Activated naive CD4-positive, alpha-beta T cell treated with anti-CD3 and anti-CD28 coated beads for 36 hours (primary cell): ENCODE measurements at places on chromosomes 7 and 10.

- DNase-seq: no peak
Measured at GRCh38 chr7:44277391-44277790, 48.0 kb downstream of the CAMK2B start.

- DNase-seq: no peak
Measured at GRCh38 chr10:12981570-12981969, 19.9 kb downstream of the CCDC3 start.

DNA sequence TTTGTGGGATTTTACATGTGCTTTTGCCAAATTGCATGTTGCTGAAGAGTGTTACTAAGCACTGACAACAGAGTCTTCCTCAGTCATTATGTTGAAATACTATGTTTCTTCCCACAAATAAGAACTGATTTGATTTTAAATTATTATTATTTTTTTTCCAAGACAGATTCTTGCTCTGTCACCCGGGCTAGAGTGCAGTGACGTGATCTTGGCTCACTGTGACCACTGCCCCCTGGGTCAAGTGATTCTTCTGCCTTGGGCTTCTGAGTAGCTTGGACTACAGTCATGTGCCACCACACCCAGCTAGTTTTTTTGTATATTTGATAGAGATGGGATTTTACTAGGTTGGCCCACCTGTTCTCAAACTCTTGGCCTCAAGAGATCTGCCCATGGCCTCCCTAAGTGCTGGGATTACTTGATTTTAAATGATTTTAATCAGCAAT is 42.3 kb downstream of the MINPP1 start:
- no peak for DNase-seq

DNA sequence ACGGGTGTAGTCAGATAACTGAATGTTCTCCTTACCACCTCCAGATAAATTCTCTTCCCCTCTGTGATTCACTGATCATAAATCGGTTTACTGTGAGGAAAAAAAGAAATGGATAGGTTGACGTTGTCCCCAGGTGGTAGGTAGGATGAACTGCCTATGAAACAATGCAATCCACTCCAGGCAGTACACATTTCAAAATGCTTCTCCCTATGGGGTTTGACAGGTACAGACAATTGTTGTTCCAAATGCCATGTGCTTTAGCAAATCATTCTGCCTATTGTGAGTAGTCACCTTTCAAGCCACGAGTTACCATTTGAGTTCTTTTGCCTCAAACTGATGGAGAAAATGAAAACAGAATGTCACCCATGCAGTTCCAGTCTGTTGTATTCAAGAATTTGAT is 21.8 kb downstream of the VIM start:
- DNase-seq: no peak

- DNase-seq: no peak
Measured at GRCh38 chr7:18555120-18555519, 59.6 kb downstream of the HDAC9 start.

GRCh38 chr10:49008505-49009198 is 69.0 kb upstream of the LRRC18 start:
- DNase-seq: no peak

- no peak for DNase-seq
Measured at GRCh38 chr7:45910855-45911254, 10.2 kb downstream of the IGFBP3 start.

- no peak for DNase-seq
Measured at GRCh38 chr10:23047201-23048050, 48.0 kb upstream of the MSRB2 start.

- DNase-seq: peak; percentile 17
Measured at GRCh38 chr7:107890493-107890961, 456 bp upstream of the DLD start.

DNA sequence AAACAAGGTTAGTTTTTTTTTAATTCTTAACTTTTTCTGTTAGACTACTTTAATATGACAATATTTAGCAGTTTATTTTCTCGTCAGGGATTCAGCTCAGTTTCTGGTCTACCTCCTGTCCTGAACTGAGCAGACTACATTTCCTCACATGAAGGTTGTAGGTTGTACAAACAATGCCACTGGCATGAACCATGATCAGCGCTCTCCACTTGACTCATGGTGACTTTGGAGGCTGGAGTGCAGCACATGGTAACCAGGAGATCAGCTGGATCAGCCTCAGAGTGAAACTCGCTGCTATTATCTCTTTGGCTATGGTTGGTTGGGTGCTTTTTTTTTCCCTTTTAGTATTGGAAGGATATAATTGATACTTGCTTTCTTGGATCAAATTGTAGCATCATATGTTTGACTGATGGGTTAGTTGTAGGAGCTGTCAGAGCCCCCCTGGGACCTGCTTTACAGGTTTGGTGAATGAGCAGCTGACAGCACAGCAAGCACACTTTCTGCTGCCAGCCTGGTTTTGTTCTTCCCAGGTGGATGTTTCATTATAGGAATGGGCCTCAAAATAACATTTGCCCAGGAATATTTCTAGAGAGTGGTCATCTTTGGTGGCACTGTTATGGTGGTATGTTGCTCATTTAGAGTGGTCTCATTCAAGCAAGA is 556.4 kb downstream of the AUTS2 start:
- DNase-seq: no peak

DNA sequence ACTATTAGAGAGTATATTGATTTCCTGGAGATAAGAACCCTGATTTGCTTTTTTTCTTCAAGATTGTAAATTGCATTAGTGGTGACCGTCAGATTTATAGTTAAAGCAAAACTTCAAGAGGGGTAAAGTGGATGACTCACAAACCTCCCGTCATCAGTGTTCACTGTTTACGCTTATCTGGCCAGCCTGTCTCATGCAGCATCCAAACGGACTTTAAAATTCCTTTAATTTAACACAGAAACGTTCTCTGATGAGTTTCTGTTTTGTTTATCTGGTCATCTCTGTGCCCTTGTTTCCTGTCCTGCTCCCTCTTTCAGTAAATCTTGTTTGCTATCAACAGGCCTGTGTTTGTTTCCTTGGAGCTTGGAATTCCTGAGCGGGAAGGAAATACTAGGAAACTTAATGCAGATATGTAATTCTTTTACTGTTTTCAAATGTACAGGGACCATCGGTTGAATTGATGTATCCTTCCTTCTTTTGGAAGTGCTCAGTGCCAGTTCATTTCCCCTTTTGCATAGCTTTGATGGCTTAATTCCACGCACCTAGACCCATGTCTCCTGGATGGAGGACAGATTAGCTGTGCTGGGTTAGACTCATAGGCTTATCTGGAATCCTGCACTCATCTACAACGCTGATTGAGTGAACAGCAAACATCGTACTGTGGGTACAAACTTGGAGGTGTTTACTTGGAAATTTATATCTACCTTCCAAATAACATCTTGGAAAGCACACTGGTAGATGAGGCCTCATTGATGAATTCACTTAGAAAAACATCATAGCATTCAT is 21.3 kb downstream of the PTPRE start:
- no peak for DNase-seq

DNA sequence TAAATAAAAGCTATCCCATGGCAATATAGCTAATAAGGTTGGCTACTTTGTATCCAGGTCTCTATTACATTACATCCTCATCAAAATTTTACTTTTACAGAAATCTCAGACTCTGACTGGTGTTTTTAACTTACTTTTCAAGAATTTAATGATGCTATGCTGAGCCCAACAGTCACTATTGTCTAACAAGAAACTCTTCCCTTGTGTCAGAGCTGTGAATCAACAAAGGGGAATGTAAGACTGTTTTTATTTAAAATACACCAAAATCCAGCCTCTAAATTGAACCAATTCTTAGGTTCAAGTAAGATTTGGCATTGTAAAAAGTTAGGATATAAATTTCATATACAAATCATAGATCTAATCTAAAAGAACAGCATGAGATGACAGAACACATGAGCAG is 7.0 kb downstream of the RTKN2 start:
- DNase-seq: no peak

DNA sequence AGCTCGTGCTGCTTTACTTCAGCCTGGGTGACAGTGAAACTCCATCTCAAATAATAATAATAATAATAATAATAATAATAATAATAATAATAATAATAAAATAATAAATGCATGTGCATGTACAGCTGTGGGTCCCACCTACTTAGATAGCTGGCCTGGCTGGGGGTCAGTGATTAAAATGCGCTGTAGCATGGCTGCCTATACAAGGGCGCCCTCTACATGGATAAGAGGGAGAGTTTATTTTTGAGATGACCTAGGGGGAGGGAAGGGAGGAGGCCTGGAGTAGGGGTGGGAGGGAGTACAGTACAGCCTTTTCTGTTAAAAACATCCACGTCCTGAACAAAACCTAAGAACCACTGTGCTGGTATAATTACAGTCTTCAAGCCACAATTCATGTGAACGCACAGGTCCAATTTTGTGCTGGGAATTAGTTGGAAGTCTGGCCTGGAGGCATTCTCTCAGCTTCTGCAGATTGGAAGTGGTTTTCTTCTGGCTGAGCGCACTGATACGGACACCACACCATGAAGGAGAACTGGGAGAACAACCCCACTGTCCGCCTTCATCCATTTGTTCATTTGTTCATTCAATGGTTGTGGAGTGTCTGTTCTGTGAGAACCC is 146.5 kb downstream of the TMEM178B start:
- no peak for DNase-seq

GRCh38 chr10:12062754-12063482 is 5.8 kb upstream of the DHTKD1 start:
- DNase-seq: no peak

DNA sequence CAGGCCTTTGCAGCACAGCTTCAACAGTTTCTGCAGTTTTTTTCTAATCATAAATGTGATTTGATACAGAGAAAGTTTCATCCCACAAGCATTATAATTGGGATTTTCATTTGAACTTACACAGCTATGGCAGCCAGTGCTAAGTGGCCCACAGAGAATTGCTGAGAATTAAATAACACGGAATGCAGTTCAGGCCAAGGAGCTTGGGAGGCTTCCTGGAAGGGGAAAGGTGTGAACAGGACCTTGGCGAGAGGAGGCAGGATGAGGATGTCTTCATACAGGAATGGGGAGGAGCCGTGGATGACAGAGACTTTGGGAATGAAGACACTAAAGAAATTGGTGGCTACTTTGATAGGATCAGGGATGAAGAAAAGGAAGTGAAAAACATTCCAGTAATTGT is 95.3 kb downstream of the ZNF22 start:
- DNase-seq: no peak

- no peak for DNase-seq
Measured at GRCh38 chr10:79018521-79019011, 50.2 kb upstream of the ZMIZ1 start.

DNA sequence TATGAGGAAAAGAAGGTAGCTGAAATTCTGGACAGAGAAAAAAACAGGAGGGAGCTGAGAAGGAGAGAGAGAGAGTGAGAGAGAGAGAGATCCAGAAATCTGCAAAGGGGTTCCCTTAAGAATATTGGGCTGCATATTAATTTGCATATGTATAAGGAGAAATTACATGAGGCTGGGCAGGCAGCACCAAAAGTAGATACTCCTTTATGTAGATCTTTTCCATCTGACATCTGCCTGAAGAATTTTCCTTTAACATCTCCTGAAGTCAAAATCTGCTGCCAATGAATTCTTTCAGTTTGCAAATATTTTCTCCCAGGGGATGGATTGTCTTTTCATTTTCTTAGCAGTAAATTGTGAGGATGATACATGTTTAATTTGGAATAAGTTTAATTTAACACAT is 1365.3 kb downstream of the GATA3 start:
- DNase-seq: no peak

- DNase-seq: no peak
Measured at GRCh38 chr10:34729619-34730018, 85.5 kb downstream of the PARD3 start.

DNA sequence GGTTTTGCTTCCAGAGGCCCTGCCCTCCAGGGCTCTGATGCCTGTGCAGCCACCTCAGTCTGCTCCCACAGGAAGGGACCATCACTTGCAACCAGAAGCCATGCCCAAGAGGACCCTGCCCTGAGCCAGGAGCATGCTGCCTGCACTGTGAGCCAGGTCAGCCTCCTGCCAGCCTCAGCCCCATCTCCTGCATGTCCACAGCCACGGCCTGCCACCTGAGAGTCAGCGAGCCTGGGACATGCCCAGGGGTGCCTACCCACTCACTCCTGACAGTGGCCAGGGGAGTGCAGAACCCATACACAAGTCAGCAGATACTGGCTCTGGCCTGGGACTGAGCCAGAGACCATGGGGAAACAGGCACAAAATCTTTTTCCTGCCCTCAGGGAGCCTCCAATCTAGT is 6.6 kb upstream of the KCP start:
- no peak for DNase-seq
